ENCODE measurements at places on chromosomes 1 and 21. TPM values are rescaled to one million over a fixed set of nuclear protein-coding genes. Genes with fewer than 3 reads are reported as not detected.

Gene FLG2
- not detected for total RNA-seq

Gene TADA1
- total RNA-seq: 25.6 TPM

Gene TCHH
- not detected for total RNA-seq

Gene FAM78B
- 1.5 TPM for total RNA-seq

Gene TGFB2
- total RNA-seq: 11.4 TPM

Gene COL9A2
- total RNA-seq: 9.0 TPM

Gene TNFAIP8L2
- total RNA-seq: not detected

Gene LRRN2
- total RNA-seq: 5.0 TPM

Gene RHD
- total RNA-seq: 0.07 TPM

Gene SUSD4
- 0.56 TPM for total RNA-seq

Gene AMY1A
- not detected for total RNA-seq

Gene LEMD1
- total RNA-seq: 10.2 TPM

Measured in neural crest cell (in vitro differentiated cells).